Large intestine (tissue), 12 donors: ENCODE measurements at places on chromosomes 2 and 18.

- H3K4me3 ChIP-seq = no peak overlapping the region
- no peaks in the 10 kb centered on the region for H3K36me3 ChIP-seq
- DNase-seq = no peak
- H3K27me3 ChIP-seq = no peaks in the 10 kb centered on the region
These were observed 35.4 kb downstream of the ZNF804A start for GRCh38 chr2:184633726-184634125.

- DNase-seq = no peak
- H3K4me3 ChIP-seq = no peak overlapping the region
- H3K27ac ChIP-seq = no peak overlapping the region
- H3K36me3 ChIP-seq = no peaks in the 10 kb centered on the region
These were observed 11.8 kb upstream of the TEX51 start for GRCh38 chr2:126886916-126887280.

DNA sequence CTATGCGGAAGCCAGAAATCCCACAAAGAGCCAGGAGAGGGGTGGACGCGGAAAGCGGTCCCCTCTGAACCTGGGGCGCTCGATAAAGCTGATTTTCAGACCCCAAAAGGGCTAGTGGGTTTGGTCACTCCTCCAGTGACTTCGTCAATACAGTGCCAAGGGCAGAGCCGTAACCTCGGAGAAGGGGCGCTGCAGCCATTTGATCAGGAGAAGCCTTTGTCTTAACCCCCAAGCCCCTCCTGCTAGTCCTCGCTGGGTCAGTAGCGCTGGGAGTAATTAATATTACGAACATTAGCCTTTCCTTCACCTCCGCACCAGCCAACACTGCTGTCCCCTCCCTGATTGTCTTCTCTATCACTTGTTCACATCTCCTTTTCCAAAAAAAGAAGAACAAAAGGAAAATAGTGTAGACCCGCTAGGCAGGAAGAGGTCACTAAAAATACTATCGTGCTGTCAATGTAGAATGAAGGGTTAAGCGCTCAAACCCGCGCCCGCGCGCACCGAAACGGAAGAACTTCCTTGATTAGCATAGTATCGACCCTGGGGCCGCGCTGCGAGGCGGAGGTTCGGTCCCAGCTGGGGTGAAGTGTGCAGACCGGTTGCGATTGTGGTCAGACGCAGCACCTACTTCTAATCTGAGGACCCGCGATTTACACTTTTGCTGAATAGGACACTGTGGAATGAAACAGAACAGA, 63.2 kb upstream of the MAPRE2 start:
- DNase-seq = no peak
- peaks cover 16% of the 10 kb centered on the region for H3K27me3 ChIP-seq

- no peak overlapping the region for H3K4me3 ChIP-seq
- H3K4me1 ChIP-seq = peaks cover 2% of the 10 kb centered on the region
- no peaks in the 10 kb centered on the region for H3K36me3 ChIP-seq
- no peak for DNase-seq
These were observed 47.5 kb upstream of the SPATS2L start for GRCh38 chr2:200258881-200259576.

- no peak for DNase-seq
- no peaks in the 10 kb centered on the region for H3K27me3 ChIP-seq
- no peak overlapping the region for H3K4me3 ChIP-seq
These were observed 170.2 kb upstream of the RAB12 start for GRCh38 chr18:8439055-8439454.

GRCh38 chr2:151637271-151637781, 97.0 kb downstream of the NEB start:
- DNase-seq = peak; percentile 79
- peak overlapping the region; percentile 57 for H3K27ac ChIP-seq
- peaks cover 22% of the 10 kb centered on the region for H3K4me1 ChIP-seq
- no peaks in the 10 kb centered on the region for H3K27me3 ChIP-seq

DNA sequence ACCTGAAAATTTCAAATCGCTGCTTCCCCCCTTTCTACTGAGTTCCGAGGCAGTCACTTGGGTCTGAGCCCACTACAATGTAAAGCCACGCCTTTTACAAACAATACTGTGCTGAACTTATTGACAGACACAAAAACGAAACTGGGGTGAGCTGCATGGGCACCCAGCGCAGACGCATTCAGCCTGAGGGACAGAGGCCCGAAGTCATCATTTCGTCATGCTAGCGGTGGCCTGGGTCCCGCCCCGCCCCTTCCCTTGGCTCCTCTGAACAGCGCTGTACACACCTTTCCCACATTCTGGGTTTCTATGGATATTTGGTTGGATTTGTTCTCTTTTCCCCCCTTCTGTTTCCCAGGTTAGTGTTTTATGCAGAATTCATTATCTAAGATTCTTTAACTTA, 71.7 kb downstream of the EIPR1 start:
- no peaks in the 10 kb centered on the region for H3K36me3 ChIP-seq
- no peak overlapping the region for H3K4me3 ChIP-seq
- H3K27me3 ChIP-seq = no peaks in the 10 kb centered on the region
- DNase-seq = no peak
- peaks cover 5% of the 10 kb centered on the region for H3K4me1 ChIP-seq

GRCh38 chr2:17084877-17085276, 419.2 kb upstream of the CYRIA start:
- no peaks in the 10 kb centered on the region for H3K36me3 ChIP-seq
- no peaks in the 10 kb centered on the region for H3K27me3 ChIP-seq
- H3K4me1 ChIP-seq = no peaks in the 10 kb centered on the region
- no peak for DNase-seq

- no peak overlapping the region for H3K4me3 ChIP-seq
- no peak overlapping the region for H3K27ac ChIP-seq
- DNase-seq = no peak
- peaks cover 3% of the 10 kb centered on the region for H3K27me3 ChIP-seq
- no peaks in the 10 kb centered on the region for H3K36me3 ChIP-seq
- H3K4me1 ChIP-seq = no peaks in the 10 kb centered on the region
These were observed 165.2 kb upstream of the KLF7 start for GRCh38 chr2:207330912-207331311.

DNA sequence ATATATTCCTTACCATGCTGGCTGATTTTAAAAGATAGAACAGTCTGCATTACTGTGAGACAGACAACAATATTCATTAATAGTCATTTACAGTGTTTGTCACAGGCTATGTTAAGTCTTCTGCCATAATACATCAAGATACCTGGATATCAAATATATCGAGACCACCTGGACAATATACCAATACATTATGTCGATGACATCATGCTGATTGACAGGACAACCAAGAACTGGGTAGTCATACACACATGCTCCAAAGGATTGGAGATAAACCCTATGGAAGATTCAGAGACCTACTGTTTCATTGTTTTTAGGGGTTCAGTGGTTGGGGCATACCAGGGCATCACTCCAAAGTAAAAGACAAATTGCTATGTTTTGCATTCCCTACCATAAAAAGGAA, 26.5 kb upstream of the SMCHD1 start:
- no peak overlapping the region for H3K4me3 ChIP-seq
- no peak for DNase-seq
- H3K4me1 ChIP-seq = peaks cover 15% of the 10 kb centered on the region
- H3K36me3 ChIP-seq = no peaks in the 10 kb centered on the region
- no peaks in the 10 kb centered on the region for H3K27me3 ChIP-seq

GRCh38 chr18:8868276-8868675, 162.9 kb downstream of the MTCL1 start:
- no peaks in the 10 kb centered on the region for H3K4me1 ChIP-seq
- no peak overlapping the region for H3K4me3 ChIP-seq
- no peaks in the 10 kb centered on the region for H3K27me3 ChIP-seq
- H3K36me3 ChIP-seq = no peaks in the 10 kb centered on the region
- no peak for DNase-seq

DNA sequence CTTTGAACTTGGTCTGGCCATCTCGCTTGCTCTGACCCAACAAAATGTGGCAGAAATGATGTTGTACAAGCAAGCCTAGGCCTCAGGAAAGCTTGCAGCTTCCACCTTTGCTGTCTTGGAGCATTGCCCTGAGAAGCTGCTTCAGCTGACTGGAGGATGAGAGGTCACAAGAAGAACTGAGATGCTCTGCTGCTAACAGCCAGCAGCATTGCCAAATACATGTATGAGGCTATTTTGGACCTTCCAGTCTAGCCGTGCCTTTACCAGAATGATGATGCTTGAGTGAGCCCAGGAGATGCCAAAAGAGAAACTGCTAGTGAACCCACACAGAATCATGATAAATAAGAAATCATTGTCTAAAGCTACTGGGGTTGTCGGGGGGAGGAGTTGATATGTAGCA, 13.2 kb upstream of the ITGAV start:
- no peak for DNase-seq
- no peak overlapping the region for H3K27ac ChIP-seq
- no peaks in the 10 kb centered on the region for H3K27me3 ChIP-seq
- no peak overlapping the region for H3K4me3 ChIP-seq
- H3K36me3 ChIP-seq = no peaks in the 10 kb centered on the region

DNA sequence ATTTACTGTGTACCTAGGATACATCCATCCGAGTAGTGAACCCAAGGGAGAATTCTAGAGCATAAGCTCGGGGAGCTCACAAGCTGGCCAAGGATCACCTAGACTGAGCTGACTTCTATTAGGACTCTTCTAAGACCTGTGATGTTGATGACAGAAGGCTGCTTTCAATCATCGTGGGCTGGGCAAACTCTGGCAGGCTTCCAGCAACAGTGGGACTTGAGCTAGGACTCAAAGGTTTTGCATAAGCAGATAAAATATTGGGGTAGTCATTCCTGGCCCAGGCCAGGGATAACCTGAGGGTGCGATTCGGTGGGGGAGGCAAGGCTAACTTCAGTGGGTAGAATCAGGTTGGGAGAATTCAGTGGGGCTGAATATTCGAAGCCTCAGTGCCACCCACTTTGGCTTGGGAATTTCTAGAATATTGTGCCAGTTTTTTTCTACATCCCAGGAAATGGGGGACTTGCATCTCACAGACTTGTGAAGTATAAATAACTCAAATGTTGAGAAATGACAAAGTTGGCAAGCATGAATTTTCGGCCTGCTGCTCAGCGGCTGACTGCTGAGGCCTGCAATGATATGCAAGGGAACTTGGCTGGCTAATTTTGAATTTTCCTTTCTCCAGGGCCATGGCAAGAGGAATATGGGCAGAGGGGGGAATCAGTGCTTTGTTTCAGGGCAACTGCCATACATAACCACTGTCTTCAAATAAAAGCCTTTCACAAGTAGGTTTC, 274.3 kb downstream of the PRKCE start:
- no peaks in the 10 kb centered on the region for H3K36me3 ChIP-seq
- H3K4me3 ChIP-seq = no peak overlapping the region
- H3K27me3 ChIP-seq = no peaks in the 10 kb centered on the region
- H3K27ac ChIP-seq = no peak overlapping the region
- DNase-seq = no peak

GRCh38 chr2:53509831-53510388, 257.7 kb upstream of the CHAC2 start:
- no peak overlapping the region for H3K4me3 ChIP-seq
- no peaks in the 10 kb centered on the region for H3K4me1 ChIP-seq
- no peaks in the 10 kb centered on the region for H3K36me3 ChIP-seq
- DNase-seq = no peak
- H3K27me3 ChIP-seq = no peaks in the 10 kb centered on the region
